OCI-M1 (cell line): ENCODE measurements at places on chromosomes 3 and 15.

DNA sequence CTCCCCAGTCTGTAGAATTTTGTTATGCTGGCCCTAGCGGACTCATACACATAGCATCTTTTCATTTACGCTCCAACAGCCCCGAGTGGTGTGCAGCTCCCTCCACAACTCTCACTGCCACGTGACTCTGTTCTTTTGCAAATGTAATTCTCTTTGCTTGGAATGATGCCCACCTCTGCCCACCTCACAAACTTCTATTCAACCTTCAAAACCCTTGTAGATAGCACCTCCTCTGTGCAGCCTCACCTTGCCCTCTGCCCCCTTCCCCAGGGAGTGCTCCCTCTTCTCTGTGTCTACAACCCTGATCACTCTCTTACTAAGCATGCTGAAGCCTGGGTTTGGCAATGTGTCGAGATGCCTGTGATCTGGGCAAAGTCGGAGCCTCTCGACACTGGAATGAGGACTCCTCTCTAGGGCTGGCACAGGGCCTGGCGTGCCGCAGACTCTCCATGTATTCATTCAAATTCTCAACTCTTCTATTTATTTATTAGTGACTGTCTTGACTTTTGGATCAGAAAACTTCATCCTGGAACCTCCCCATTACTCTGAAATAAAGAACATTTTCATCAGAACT lies 73.5 kb downstream of the MGLL start:
- DNase-seq = no peak

- DNase-seq = no peak
Measured at GRCh38 chr3:18440066-18440722, 15.1 kb upstream of the SATB1 start.

DNA sequence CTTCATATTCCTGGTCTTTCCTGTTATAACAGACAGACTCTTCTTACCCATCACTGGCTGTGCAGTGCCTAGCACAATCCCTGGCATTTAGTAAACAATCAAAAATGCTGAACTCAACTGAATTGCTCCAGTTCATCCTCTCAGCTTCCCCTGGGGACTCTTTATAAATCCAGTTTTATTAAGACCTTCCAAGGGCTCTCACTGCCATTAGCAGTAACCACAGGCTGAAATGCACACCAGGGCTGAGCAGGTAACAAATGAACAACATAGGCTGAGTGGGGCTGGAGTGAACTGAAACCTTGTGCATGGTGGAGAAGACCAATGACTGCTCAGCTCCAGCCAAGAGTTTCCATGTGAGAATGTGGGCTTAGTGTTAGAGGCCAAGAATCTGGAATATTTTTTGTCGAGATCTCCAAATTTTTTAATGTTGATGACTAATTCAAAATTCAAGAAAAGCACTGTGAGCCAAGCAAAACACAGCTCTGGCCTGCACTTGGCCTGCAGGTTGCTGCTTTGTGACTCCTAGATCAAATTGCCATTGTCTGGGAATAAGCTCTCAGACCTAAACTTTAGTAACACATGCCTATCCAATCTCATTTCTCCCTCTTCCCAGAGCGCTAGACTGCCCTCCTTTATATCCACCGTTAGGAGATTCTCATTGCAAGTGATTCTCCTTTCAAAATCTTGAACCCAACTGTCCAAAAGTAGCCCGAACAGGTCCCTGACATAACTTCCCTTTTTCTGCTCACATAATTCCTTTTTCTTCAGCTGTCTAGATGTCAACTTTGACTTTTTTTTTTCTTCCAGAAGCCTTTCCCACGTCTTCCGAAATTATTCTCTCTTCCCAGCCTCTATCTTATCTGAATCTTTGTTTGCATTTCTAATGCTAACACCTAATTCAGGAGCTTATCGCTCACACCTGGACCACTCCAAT lies 7.4 kb downstream of the SQOR start:
- DNase-seq = no peak

DNA sequence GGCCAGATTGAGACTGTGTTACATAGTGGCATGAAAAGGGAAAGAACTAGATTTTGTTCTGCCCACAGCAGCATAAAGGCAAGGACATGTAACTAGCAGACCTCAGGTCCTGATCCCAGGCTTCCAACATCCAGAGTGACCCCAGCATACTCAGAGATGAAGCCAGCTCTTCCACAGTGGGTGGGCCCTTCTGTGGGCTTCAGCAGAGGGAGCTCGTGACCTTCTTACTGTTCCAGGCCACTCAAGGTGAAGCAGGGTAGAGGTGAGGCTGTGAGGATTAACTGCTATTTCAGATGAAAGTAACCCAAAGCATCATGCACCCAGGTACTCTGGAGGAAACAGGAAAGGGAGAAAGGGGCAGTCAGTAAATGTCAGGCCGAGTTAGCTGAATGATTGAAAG lies 905 bp upstream of the SLC24A1 start:
- DNase-seq = no peak

GRCh38 chr3:50248387-50248786 lies 12.4 kb downstream of the GNAI2 start:
- DNase-seq = no peak
